ENCODE measurements at places on chromosomes 16 and 17.
A peak's percentile ranks its signal among the peaks of the same experiment; 100 is the strongest.

DNA sequence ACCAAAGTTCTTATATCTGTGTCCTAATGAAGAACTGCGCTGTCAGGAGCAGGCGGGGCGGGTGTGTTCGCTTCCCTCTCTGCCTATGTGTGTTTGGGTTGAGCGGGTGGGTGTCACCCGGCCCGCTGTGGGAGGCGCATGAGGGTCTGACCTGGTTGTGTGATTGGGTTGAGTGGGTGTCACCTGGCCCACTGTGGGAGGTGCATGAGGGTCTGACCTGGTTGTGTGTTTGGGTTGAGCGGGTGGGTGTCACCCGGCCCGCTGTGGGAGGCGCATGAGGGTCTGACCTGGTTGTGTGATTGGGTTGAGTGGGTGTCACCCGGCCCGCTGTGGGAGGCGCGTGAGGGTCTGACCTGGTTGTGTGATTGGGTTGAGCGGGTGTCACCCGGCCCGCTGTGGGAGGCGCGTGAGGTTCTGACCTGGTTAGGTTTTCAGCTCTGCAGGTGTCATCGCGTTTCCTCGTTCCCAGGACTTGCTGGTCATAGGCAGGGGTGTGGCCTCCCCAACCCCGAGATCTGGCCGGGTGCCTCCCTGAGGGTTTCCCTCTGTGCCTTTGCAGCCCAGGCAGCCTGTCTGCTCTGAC, 69.6 kb upstream of the ZNF750 start:
- no peak for DNase-seq

- no peak for DNase-seq
Observed at GRCh38 chr17:7580604-7581575, 1.5 kb downstream of the CD68 start.

- no peak for DNase-seq
Observed at GRCh38 chr17:66900126-66901010, 64.1 kb upstream of the CACNG4 start.

GRCh38 chr17:81516439-81516838, 3.8 kb upstream of the ACTG1 start:
- DNase-seq: peak; percentile 39

- no peak for DNase-seq
Observed at GRCh38 chr17:5699814-5700213, 115.5 kb upstream of the NLRP1 start.

DNA sequence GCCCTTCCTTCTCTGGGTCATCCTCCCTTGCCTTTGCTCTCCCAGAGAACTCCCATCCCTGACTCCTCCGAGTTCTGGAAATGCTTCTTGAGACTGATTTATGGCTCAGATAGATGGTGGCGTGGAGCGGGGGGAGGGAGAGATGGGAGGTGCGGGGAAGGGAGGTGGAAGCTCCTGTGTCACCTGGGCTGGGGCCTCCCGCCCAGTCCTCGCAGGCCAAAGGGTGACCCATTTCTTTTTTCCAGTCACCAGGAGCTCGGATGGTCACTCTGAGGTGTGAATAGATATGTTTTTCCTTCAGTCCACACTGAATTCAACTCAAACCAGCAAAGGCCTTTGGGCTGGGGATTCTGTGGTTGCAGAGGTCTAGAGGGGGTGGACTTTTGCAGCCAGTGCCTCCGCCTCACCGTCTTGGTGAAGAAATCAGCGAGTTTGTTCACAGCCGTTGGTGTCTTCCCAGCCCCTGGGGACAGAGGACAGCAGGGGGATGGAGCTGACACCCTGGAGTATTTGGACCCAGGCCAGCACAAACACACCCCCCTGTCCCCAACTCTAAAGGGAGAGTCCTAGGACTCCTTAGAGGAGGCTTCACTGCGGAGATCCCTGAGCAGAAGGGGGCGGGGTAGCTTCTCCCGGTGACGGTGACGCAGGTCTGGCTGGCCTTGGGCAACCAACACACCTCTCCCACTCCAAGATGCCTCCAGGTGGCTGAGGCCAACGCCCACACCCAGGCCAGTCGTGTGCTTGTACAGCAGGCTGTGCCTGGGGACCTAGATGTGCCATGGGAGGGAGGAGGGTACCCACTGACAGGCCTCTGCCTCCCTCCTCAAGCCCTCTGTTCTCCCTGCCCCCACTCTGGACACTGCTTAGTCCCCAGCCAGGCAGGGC, 80.6 kb downstream of the AMFR start:
- DNase-seq: peak; percentile 57

All from Right ventricle myocardium inferior (tissue), 1 donor.